ENCODE measurements at places on chromosomes 3 and 15.
A peak's percentile ranks its signal among the peaks of the same experiment; 100 is the strongest.

DNA sequence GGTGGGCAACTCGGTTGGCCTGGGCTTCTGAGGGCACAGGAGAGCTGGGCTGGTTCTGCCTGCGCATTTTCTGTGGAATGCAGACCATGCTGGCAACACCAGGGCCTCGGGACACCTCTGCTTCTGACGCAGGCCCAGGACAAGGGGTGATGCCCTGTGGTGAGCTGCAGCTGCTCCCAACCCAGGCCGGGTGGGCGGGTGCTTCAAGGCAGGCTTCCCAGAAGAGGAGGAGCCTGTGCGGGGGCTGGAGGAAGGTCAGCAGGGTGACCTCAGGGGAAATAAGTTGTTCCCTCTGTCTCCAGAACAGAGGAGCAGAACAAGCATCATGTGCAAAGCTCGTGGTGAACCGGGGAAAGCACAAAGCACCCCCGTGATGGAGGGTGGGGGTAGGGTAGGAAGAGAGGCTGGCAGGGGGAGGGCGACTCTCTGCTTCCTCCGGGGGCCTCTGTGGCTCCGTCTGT lies 11.0 kb upstream of the PLXNA1 start:
- no peak for DNase-seq

DNA sequence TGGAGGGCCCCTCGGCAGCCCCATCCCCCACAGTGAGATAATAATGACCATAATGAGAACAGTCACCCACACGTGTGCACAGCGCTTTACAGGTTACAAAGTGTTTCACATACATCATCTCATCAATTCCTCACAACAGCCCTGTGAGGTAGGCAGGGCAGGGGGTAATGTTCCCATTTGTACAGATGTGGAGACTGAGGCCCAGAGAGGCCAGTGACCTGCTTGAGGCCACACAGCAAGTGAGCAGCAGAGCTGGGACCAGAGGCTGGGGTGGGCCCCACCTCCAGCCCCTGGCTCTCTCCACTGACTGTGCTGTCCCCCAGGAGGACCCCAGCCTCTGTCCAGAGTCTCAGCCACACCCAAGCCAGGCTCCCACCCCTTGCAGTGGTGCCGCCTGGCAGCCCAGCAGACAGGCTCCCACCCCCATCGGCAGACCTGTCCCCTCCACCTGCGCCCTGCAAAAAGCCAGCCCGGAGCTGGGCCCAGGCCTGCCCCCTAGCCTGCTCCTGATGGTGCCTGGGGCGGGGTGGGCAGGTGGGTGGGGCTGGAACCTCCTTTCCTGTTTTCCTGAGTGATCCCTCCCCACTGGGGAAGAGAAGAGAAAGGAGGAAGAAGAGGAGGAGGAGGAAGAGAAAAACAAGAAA lies 19.6 kb downstream of the LINGO1 start:
- DNase-seq = no peak

DNA sequence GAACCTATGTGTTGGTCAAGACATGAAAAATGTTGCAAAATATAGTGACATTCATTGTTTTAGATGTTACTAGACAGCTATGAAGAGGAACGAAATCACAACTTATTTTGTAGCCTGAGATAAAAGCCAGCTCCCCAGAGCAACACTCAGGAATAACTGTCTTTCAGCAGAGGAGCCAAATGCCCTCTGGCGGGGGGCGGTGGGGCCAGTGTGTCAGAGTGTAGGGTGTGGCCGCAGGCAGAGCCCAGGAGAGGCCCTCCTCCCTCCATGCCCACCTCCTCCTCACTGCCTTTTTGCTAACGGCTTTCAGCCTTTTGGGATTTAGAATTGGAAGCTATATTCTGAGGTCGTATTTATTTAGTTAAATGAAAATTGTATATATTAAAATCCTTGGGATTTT lies 16.9 kb downstream of the APOD start:
- no peak for DNase-seq

GRCh38 chr15:101543431-101543830 lies 53.9 kb upstream of the PCSK6 start:
- no peak for DNase-seq

GRCh38 chr3:64316971-64317370 lies 91.7 kb upstream of the PRICKLE2 start:
- DNase-seq = peak; percentile 5

GRCh38 chr3:186176373-186176990 lies 67.6 kb upstream of the ETV5 start:
- DNase-seq = peak; percentile 66

- DNase-seq = no peak
Observed at GRCh38 chr3:124557-125179, 71.9 kb upstream of the CHL1 start.

- DNase-seq = no peak
Observed at GRCh38 chr3:47855461-47856383, 52.8 kb downstream of the DHX30 start.

GRCh38 chr3:8576841-8577571 lies 67.6 kb downstream of the SSUH2 start:
- no peak for DNase-seq

GRCh38 chr15:85490856-85491255 lies 110.5 kb downstream of the AKAP13 start:
- DNase-seq = no peak

DNA sequence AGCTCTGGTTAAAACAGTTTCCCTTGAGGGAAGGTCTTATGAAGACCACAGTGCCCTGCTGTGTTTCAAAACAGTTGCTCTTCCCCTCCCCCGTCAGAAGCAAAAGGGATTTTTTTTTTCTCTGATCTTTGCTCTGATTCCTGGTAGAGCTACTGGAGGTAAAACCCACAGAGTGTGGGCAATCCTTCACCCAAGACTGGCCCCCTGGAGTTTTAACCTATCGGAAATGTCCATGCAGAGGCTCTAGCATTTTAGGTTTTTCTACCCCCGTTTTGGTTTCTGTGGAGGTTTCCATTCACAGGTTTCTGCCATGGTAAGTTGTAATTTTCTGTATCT lies 27.7 kb downstream of the GRM2 start:
- DNase-seq = no peak

GRCh38 chr3:102570511-102570910 lies 135.7 kb downstream of the ZPLD1 start:
- no peak for DNase-seq

DNA sequence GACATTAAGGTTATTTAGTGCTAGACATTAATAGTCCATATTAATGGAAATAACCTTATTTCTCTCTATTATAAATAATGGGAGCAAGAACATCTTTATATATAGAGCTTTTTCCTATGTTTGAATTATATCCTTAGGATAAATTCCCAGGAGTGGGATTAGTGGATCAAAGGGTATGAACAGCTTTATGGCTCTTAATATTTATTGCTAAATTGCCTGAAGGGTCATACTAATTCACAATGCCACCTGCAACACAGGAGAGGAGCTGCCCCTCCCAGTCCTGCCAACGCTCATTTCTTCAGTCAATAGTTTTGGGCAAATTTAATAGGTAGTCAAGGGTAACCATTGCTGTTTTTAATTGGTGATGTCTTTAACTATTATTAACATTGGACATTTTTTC lies 48.9 kb upstream of the POLR2M start:
- no peak for DNase-seq

DNA sequence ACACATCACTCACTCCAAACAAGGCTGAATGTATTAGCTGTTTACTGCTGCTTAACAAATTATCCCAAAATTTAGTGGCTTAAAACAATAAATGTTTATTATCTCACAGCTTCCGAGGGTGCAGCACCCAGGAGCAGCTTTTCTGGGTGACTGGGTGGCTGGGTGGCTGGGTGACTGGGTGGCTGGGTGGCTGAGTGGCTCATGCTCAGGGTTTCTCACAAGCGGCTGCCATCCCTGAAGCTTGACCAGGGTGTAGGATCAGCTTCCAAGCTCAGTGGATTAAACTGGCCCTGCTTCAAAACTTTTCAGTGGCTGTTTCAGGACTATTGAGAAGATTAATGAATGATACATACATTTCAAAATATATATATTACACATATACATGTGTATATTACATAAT lies 2.3 kb upstream of the CYP11A1 start:
- DNase-seq = no peak

Measured in Caco-2 (cell line).